Smooth muscle cell of the umbilical artery (primary cell): ENCODE measurements at places on chromosomes 1 and 21. TPM values are rescaled to one million over a fixed set of nuclear protein-coding genes. Genes with fewer than 3 reads are reported as not detected.

EXO1 gene
- 2.4 and 7.9 TPM in 2 replicates for total RNA-seq

C1orf74 gene
- 2.4 TPM in 2 replicates for total RNA-seq

EXTL1 gene
- 0.30 and 1.4 TPM in 2 replicates for total RNA-seq

RGS7 gene
- total RNA-seq, result not detected in 2 replicates

OR2T35 gene
- total RNA-seq, result not detected in 2 replicates

FOXD2 gene
- 0.05 TPM in 1 of 2 replicates, not detected in the other for total RNA-seq

ELF3 gene
- total RNA-seq, result 2.3 and 8.0 TPM in 2 replicates

LEPR gene
- total RNA-seq, result 18.1 and 18.3 TPM in 2 replicates

BLACAT1 gene
- total RNA-seq, result not detected in 2 replicates

FAM72D gene
- 0.59 and 1.4 TPM in 2 replicates for total RNA-seq

PLEKHN1 gene
- total RNA-seq, result under 0.01 and 1.8 TPM in 2 replicates

BMP8B gene
- total RNA-seq, result not detected in 2 replicates

OPTC gene
- total RNA-seq, result not detected in 2 replicates

CFAP57 gene
- total RNA-seq, result 0.09 and 0.30 TPM in 2 replicates

AKR7A3 gene
- total RNA-seq, result 0.28 and 0.30 TPM in 2 replicates

DYNLT4 gene
- total RNA-seq, result not detected in 2 replicates

CSF3R gene
- 0.30 TPM in 1 of 2 replicates, not detected in the other for total RNA-seq

MX2 gene
- total RNA-seq, result 4.8 and 5.3 TPM in 2 replicates

HPCA gene
- total RNA-seq, result not detected in 2 replicates

GPR3 gene
- 0.89 and 1.1 TPM in 2 replicates for total RNA-seq

ESRRG gene
- total RNA-seq, result under 0.01 and 0.51 TPM in 2 replicates

COL16A1 gene
- 200 and 541 TPM in 2 replicates for total RNA-seq

TP73 gene
- not detected in 2 replicates for total RNA-seq

TACSTD2 gene
- 0.18 TPM in 1 of 2 replicates, not detected in the other for total RNA-seq

CRYBG2 gene
- total RNA-seq, result not detected in 2 replicates

FAM72C gene
- total RNA-seq, result 0.42 TPM in 1 of 2 replicates, not detected in the other

PLCH2 gene
- total RNA-seq, result under 0.01 and 0.09 TPM in 2 replicates

MCOLN3 gene
- total RNA-seq, result under 0.01 TPM in 1 of 2 replicates, not detected in the other

ANKRD35 gene
- 0.42 and 0.59 TPM in 2 replicates for total RNA-seq

STIL gene
- total RNA-seq, result 2.1 and 9.1 TPM in 2 replicates

F3 gene
- total RNA-seq, result 62.7 and 94.4 TPM in 2 replicates

OR2L8 gene
- total RNA-seq, result not detected in 2 replicates

OR2G6 gene
- not detected in 2 replicates for total RNA-seq

HUNK gene
- not detected in 2 replicates for total RNA-seq

CITED4 gene
- 0.89 and 2.7 TPM in 2 replicates for total RNA-seq

KANK4 gene
- 0.30 TPM in 1 of 2 replicates, not detected in the other for total RNA-seq

PLA2G2C gene
- not detected in 2 replicates for total RNA-seq

MRPL39 gene
- 25.5 and 26.2 TPM in 2 replicates for total RNA-seq

SCYL3 gene
- total RNA-seq, result 8.1 and 11.6 TPM in 2 replicates

F5 gene
- total RNA-seq, result under 0.01 and 0.09 TPM in 2 replicates
